ENCODE measurements at places on chromosomes 1 and 21. TPM values are rescaled to one million over a fixed set of nuclear protein-coding genes. Genes with fewer than 3 reads are reported as not detected.

GRCh38 chr1:227073786-227074185 lies 133.7 kb downstream of the COQ8A start:
- no peak for DNase-seq

GRCh38 chr1:201267481-201268229 lies 15.7 kb upstream of the PKP1 start:
- DNase-seq, result no peak

DNA sequence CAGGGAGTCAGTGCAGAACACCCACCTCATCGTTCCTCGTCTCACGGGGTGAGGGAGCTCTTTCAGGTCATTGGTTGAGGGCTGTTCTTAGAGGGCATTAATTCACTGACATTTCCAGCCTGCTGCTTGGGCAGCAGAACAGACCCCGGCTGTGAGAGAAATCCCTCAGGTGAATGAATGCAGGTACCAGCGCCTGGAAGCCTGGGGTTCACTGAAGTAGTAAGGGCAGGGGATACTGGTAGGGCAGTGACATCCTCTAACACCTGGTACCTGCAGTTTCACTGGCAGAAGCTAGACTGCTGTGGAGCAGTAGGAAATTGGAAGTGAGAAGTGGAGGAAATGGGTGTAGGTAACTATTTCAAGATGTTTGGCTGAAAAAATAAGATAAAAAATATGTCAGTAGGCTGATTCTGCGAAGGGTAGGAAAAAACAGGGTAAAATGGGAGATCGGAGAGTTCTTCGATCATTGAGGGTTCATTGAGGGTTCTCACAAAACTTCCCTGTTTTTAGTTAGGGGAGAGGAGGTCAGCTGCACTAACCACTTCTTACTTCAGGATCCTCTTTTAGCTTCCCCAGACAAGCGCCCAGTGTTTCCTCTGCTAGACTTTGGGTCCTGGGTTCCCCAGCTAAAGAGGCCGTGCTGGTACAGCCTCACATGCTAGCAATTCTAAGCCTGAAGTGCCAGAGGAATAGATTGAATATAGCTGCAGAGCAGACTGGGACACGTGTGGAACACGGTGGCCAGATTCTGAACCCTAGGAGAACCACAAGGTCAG lies 55.2 kb downstream of the RNF220 start:
- no peak for DNase-seq

DNA sequence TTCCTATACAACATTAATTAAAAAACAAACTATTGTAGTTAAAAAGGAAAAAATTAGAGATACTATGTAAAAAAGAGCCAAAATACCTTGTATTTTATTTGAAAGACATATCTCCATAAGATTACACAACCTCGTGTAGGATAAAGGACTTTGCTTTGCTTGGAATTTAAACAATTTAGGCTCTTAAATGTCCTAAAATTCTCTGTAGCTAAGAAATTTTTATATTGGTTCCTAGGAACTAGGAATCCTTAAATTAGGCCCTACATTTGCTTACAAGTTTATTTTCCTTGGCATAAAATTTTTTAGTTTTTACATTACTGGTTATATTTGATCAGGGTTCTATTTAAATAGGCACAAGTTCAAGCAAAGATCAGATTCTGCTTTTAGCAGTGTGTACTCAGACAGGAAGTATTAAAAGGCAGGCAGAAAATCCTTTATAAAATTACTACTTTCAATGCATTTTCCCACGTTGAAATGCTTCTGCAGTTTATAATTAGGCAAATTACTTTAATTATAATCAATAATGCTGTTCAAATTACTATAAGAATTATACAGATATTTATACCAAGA lies 3.4 kb upstream of the ANGPTL3 start:
- DNase-seq, result no peak

- DNase-seq, result no peak
Observed at GRCh38 chr1:30984165-30984889, 75.8 kb upstream of the SDC3 start.

- DNase-seq, result no peak
Observed at GRCh38 chr1:40594187-40594531, 62.7 kb downstream of the ZNF684 start.

- no peak for DNase-seq
Observed at GRCh38 chr1:226778657-226779058, 39.6 kb upstream of the ITPKB start.

DNA sequence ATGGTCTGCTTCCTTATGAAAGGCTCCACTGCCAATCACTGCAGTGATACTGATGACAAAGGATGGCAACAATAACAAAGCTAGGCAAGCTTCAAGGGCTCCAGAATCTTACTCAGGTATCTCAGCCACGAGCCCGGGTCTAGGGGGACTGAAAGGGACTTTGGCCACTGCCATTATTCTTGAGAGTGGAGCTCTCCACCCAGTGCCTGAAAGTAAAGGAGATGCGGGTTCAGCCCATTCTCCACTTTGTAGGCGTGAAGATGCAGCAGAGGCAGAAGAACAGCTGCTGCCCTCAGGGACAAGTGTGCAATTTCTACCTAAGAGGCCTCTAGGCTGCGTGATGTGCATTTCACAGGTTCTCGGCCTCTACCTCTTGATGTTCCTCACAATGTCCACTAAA lies 31.4 kb upstream of the SLAMF9 start:
- DNase-seq, result no peak

- DNase-seq, result peak; percentile 58
Observed at GRCh38 chr1:54227091-54227602, 27.2 kb downstream of the MRPL37 start.

DNA sequence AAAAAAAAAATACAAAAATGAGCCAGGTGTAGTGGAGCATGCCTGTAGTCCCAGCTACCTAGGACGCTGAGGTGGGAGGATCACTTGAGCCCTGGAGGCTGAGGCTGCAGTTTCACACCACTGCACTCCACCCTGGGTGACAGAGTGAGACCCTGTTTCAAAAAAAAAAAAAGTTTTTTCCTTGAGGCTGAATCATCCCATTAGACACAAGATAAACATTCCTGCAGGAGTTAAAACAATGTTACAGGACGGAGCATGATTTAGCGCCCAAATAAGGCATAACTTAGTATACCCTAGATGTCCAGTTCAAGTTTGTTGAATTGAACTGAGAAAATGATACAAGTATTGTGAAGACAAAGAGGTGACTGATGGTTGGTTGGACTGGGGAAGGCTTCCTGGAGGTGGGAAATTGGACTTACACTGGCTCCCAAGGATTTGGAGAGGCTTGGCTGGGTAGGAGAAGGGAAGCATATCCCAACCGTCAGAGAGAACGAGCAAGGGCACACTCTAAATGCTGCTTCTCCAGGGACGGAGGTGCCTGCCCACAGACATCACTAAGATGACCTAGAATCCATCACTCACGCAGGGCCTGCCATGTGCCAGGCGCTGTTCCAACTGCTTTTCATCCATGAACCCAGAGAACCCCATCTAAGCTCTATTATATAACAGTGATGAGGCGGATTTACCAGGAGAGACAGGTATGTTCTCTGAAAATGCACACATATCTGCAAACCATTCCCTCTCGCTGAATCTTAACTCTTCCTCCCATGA lies 610.6 kb downstream of the KIF26B start:
- DNase-seq, result no peak

DNA sequence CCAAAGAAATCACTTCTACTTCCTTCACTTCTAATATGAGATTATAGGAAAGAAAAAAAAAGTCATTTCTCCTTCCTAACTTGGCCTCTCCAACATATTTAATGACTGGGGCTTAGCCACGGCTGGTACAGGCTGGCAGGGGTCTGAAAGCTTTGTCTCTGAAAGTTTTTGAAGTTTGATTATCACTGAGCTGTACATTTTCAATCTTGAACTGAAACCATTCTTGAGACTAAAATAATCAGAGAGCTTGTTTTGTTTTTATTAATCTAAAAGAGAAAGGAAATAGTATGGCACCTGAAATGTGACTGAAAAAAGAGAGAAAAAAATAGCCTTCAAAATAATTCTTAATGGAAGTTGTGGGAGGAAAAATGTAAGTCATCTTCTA lies 3.8 kb upstream of the KRTAP19-8 start:
- DNase-seq, result no peak

The CFHR2 gene
- not detected for total RNA-seq

The VANGL2 gene
- 1.5 TPM for total RNA-seq

The ADAM30 gene
- total RNA-seq, result not detected

The LRRC71 gene
- not detected for total RNA-seq

The TNFSF4 gene
- total RNA-seq, result 0.03 TPM
